Fibroblast of villous mesenchyme (primary cell): ENCODE measurements at places on chromosomes 7 and 10.

DNA sequence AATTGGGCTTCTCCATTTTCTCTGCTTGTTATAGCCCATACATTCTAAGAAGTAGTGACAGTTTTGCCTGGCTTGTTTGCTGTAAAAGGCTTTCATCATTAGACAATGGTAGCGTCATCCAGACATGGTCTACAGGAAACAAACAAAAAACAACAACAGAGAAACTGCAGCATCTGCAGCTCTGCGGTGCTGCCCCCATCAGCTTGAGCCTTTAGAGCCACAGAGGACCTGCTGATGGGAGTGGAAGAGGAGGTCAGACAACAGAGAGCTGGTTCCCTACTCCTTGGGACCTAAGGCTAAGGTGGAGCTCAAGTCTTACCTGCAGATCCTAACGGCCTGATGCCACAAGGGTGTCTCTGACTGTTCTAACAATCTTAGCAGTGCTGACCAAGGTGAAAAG is 3.1 kb downstream of the INA start:
- no peak for DNase-seq

GRCh38 chr10:49353895-49354566 is 41.9 kb downstream of the DRGX start:
- no peak for DNase-seq

DNA sequence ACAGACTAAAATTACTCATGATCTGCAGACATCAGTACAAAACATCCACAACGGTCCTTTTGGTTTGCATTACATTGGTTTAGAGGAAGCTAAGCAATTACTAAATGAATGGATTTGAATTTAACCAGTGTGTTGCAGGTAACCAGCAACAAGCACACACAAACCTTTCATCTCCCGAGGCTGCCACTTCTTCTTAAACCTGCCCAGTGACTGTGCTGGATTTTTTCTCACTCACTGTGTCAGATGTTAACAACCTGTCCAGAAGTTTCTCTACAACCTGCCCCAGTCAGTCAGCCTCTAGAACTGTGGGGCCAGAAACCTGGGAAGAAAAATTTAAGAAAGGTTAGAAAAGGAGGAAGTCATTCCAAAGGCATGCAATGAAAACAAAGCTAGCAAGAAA is 2.4 kb upstream of the MEOX2 start:
- DNase-seq = no peak

GRCh38 chr7:35747611-35748010 is 52.7 kb upstream of the HERPUD2 start:
- no peak for DNase-seq

DNA sequence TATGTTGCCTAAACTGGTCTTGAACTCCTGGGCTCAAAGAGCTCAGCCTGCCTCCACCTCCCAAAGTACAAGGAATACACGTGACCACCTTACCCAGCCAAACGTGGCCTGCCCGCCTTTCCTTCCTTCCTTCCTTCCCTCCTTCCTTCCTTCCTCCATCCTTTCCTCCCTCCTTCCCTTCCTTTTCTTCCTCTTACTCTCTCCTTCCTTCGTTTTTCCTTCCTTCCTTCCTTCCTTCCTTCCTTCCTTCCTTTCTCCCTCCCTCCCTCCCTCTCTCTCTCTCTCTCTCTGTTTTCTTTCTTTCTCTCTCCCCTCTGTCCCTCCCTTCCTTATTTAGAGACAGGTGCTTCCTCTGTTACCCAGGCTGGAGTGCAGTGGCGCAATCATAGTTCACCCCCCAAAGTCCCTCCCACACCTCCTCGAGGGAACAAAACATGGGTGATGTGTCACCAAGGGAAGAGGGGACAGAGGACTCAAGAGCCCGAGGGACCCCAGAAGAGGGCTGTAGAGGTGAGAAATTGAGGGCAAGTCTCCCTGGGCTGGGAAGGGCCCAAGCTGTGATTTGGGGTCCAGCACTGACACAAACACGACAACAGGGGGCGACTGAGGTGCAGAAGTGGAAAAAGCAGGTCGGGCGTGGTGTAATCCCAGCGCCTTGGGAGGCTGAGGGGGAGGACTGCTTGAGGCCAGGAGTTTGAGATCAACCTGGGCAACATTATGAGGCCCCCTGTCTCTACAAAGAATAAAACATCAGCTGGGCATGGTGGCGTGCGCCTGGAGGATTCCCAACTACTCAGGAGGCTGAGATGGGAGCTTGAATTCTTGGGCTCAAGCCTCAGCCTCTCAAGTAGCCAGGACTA is 28.1 kb downstream of the EPHB4 start:
- DNase-seq = peak; percentile 77

GRCh38 chr7:55481155-55481554 is 91.1 kb downstream of the VOPP1 start:
- no peak for DNase-seq

- no peak for DNase-seq
These were observed 99.5 kb downstream of the CCNY start for GRCh38 chr10:35435824-35436223.

- no peak for DNase-seq
These were observed 233.1 kb upstream of the CSTF2T start for GRCh38 chr10:51932530-51932929.

DNA sequence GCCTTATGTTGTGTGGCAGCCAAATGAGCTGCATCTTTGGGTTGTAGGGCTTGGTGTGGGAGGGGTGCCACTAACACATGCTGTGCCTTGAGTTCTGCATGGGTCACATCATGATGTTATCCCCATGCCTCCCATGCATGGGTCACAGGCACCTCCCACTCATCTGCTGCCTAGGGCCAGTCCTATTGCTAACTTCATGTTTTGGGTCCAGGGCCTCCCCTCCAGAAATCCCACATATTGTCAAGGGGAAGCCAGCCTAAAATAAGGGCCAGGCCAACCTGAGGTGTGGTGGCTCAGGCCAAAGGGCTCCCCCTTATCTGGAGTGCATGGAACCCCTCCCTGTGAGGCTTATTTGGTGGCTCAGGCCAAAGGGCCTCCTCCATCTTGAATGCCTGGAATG is 299.0 kb downstream of the RPS24 start:
- DNase-seq = no peak

GRCh38 chr7:31271641-31272405 is 68.7 kb downstream of the NEUROD6 start:
- DNase-seq = no peak

DNA sequence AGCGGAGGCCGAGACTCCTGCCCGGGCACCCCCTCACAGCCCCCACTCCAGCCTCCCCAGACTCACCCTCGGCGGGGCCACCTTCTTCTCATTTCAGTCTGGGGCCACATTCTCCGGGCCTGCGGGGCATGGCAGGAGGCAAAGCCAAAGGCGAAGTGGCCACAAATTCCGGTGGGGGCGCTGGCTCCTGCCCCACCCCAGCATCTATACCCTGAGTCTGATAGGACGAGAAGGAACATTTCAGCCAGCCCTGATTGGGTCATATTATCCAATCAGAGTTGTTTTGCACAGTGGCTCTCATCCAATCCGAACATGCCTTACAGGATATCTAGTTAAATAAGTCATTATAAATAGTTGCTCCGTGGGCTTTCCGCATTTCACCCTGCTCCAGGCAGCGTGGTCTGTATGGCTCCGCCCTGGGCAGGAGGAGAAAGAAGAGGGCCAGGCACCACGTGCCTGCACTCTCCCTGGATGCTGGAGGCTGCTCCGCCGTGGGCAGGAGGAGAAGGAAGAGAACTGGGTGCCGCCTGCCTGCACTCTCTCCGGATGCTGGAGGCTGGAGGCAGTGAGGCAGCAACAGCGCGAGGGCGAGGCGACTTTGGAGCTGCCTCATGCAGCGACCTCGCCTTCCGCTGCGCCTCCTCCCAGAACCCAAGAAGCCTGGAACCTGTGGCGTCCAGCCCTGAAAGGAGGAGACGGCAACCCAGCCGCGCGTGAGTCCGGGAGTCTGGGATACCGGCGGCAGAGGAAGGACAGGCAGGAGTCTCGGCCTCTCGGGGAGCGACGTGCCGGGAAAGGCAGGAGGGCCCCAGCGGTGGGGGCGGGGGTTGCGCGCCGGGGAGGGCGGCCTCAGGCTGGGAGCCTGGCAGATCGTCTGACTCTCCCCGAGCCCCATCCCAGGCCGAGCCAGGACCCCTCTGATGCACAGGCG is 162.9 kb downstream of the ZNF33B start:
- peak; percentile 38 for DNase-seq

DNA sequence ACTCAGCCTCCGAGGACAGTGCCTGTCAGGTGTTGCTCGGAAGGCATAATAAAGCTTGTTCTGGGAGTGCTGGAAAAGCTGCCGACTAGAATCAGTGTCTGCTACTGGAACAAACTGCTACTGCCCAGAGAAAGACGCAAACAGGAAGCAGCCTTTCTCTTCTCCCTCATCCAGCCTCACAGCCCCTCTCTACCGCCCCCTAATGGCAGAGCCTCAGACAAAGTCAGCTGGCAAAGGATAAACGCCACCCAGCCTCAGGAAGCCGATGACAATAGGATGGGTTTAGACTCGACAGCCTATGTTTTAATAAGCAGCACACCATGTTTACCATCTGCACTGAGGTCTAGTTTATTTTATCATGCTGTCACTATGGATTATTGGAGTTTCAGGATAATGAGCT is 169.5 kb upstream of the LYZL1 start:
- no peak for DNase-seq

DNA sequence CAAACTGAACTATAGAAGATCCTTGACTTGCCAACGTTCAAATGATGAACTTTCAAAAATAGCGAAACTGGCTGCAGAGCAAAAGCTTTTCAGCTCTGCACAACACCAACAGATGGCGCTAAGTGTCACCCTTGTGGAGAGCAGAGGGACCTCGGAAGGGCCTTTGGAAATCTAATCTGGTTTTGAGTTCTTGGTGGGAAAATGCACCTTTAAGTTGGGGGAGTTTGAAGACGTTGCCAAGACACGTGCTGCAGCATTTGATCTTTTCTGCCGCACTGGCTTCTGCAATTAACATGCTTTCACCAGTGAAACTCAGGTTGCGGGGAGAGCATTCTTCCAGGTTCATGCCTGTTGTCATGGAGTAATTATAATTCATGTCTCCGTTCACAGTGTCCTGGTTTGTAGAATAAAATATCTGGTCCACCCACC is 26.3 kb upstream of the WDR11 start:
- DNase-seq = peak; percentile 12

DNA sequence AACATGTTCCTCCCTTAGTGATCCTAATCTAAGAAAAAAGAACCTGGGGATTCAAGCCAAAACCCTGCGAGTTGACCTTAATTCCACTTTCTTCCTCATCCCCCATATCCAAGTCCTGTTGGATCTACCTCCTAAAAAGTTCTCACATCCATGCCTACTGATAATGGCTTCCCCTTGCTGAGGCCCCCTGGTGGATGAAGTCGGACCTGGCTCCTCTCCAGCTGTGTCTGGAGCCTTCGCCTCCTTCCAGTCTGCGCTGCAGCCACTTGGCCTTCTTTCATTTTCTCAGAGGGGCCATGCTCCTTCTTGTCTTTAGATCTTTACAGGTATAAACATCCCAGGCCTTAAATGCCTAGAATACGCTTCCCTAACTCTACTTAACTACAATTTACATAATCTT is 8.1 kb downstream of the PDE1C start:
- peak; percentile 13 for DNase-seq

- DNase-seq = peak; percentile 48
These were observed 18.3 kb downstream of the LEP start for GRCh38 chr7:128259131-128260061.

GRCh38 chr7:18685971-18686370 is 190.4 kb downstream of the HDAC9 start:
- DNase-seq = no peak

DNA sequence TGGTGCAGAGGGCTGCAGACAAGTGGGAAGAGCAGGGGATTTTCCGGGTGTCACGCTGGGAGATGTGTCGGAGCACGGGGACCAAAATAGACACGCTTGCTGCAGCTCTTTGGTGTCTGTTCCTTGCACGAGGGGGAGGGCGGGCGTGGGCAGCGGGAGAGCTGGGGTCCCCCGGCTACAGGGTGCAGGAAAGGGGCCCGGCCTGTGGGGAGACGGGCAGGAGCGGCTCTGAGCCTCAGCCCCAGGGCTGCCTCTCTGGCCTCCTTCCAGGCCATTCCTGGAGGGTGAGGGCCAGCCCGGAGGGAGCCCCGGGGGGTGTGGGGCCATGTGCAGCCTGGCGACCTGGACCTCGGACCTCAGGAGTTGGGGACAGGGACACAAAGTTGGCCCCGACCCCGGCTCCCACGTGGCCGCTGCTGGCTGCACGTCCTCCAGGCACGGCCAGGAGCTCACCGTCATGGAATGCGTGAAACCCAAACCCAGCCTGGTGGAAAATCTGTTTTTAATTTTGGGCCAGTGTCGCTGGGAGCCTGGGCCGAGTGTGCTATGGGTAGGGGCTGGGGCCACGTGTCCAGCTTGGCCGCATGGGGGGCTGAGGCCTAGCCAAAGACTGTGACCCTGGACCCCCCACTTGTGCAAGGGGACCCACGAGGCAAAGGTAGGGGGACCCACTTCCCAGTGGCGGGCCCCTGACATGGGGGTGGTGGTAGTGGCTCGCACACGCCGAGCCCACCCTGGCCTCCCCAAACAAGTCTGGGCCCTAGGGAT is 6.6 kb downstream of the TTYH3 start:
- DNase-seq = peak; percentile 70

DNA sequence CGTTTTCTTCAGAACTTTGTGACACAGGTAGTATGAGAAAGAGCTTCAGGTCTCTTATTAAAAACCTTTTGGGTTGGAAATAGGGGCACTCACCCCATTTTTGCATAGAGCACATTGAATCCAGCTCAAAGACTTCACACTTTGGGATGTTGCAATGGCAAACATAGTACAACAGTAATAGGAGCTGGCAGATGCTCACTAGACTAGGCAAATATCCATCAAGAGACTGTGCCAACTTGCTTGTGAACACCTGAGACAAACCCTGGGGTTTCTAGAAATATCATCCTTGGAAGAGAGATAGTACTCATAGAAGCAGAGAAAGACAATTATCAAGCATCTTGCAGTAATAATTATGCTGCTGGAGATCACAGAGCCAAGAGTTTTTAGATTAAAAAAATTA is 280.0 kb downstream of the CACNA2D1 start:
- no peak for DNase-seq

- DNase-seq = peak; percentile 68
These were observed 40.0 kb upstream of the KMT2E start for GRCh38 chr7:104973909-104974415.

- no peak for DNase-seq
These were observed 37.8 kb upstream of the GARS1 start for GRCh38 chr7:30556840-30557239.

GRCh38 chr10:90935581-90936275 is 14.8 kb upstream of the ANKRD1 start:
- DNase-seq = no peak

GRCh38 chr7:28144266-28144665 is 36.3 kb downstream of the JAZF1 start:
- no peak for DNase-seq

- no peak for DNase-seq
These were observed 95.6 kb upstream of the ASAH2 start for GRCh38 chr10:50346942-50347341.

DNA sequence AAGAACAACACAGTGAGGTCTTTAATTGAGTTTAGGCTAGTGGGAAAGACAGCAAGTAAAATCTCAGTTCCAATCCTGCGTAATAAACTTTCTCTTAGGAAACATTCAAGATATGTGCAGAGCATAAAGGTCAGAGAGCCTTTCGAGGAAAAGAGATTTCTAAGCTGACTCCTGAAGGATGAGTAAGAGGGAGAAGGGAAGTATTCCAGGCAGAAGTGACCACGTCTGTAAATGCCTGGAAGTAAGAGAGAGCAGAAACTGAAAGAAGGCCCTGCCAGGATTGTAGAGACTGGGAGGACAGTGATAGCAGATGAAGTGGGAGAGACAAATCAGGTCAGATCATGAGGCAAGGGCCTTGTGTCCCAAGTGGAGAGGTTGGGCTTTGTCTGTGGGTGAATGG is 41.8 kb downstream of the PNLIPRP3 start:
- peak; percentile 6 for DNase-seq
